ENCODE measurements at places on chromosomes 4 and X.

DNA sequence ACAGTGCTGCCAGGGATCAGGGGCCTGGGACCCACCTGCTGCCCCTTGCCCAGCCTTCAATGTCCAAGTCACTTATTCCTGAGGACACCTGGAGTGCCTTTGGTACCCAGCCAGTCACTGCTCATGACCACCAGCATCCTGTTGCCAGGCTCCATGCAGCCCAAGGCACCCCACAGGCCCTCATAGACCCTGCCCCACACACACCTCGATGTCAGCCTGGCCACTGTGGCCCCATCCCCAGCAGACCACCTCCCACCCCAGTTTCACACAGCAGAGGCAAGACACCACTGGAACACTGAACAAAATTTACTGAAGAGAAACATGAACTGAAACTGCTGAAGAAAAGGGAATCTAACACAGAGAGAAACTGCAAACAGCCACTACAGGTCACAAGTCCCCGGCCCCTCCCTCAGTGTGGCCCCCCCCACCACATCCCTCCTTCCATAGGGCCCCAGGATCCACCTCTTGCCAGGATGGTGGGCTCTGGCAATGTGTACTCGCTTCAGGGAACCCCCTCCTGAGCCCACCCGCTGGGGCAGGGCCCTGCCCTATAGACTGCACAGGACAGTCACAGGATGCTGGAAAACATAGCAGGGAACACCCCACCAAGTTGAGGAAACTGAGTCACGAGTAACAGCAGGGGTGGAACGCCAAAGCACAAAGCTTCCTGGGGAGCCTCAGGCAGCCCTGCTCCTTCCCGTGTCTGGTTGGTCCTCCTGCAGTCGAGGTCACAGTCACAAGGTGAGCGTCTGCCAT is 5.2 kb downstream of the PNMA5 start:
- no peak for DNase-seq

DNA sequence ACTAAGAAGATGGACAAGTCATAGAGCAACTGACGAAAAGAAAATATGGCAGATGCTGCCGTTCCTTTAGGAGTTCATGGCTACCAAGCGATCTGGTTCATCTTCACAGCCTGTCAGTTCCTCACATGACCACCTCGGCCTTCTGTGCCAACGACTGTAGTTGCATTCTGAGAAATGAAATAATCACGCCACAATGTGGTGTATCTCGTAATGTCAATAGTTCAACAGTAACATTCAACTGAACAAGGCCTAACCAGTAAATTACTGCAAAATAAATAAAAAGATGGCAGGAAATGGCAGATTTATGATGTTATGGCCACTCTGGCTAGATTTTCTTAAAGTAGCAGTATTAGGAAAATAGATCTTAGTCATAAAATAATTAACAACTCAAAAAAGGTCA is 4.4 kb downstream of the GPRIN3 start:
- DNase-seq = no peak

- peak; percentile 42 for DNase-seq
These were observed 8.7 kb downstream of the GUCY2F start for GRCh38 chrX:109472939-109473735.

DNA sequence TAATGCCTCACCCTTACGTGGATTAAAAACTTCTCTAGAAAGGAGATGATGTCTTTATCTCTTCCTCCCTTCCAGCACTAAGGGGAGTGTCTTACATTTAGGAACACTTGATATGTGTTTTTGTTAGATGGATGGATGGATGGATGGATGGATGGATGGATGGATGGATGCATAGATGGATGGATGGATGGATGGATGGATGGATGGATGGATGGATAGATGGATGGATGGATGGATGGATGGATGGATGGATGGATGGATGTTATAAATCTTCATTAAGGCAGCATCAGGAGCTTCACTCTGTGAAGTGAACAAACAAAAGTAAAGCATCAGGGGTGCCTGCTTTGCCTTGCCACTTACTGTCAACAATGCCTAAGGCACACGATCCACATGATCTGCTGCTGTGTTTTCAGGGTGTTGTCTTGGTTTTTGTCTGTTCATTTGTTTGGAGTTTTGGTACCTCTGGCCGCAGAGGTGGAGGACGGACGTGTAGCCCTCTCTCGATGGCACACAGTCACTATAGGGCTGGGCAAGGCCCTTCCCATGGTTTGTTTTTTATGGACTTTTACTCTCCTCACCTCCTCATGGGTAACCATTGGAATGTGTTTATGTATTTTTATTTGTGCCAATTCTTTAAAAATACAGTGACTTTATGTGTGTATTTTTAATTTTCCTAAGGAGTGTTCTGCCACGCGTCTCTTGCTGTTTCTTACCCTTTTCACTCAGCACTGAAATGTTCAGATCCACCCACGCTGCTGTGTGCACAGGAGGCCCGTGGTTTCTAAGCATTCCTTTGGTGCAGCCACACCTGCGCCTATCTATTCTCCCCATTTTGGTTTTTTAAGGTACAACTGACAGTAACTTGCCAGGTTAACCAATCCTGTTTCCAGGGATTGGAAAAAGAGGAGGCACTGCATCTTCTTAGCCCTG is 91.8 kb upstream of the ENPP6 start:
- DNase-seq = no peak

DNA sequence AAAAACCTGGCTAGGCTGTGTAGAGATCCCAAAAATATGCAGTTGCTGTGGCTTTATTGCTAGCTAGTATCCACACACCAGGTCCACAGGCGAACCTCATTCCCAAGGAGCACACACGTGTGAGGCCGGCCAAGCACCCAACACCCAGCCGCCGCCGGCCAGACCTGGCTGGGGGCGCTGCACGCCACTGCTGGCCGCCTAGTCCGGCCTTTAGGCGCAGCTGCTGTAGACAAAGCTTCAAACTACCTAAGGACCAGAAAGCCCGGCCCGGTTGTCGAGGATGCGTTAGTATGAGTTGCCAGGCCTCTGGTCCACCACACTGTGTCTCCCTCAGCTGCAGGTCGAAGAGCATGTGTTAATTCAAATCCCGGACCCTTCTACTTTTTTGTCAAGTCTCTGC is 3.1 kb downstream of the POU3F4 start:
- no peak for DNase-seq

DNA sequence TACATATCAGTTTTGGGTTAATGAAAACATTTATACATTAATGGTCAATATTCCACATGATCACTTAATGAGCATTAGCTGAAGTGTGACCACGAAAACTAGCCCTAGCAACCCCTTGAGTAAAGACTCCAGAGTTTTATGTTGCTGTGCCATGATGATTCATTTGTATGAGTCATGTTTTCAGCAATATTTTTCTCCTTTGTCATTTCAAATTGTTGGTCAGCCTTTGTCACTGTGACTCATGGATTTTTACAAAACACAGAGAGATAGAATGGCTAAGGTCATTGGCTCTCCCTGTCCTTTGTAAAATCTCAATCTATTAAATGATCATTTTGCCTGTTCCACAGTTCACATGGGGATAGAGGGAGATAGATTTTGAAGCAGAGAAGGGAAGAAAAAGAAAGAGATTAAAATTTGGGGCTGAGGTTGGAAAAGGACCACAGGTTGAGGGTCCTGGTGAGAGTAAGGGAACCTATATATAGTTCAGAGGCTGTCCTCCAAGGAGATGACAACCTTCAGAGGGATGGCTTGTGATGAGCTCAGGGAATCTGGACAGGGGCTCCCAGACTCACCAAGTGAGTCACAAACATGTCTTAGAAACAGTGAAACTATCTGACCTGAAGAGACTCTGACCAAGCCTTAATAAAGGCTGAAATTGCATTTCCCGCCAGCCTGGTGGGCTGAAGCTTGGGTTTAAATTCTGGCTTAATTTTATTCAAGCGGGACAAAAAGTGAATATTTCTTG is 25.6 kb downstream of the NR0B1 start:
- DNase-seq = no peak

- no peak for DNase-seq
These were observed 2.5 kb downstream of the CXCL1 start for GRCh38 chr4:73871511-73872310.

DNA sequence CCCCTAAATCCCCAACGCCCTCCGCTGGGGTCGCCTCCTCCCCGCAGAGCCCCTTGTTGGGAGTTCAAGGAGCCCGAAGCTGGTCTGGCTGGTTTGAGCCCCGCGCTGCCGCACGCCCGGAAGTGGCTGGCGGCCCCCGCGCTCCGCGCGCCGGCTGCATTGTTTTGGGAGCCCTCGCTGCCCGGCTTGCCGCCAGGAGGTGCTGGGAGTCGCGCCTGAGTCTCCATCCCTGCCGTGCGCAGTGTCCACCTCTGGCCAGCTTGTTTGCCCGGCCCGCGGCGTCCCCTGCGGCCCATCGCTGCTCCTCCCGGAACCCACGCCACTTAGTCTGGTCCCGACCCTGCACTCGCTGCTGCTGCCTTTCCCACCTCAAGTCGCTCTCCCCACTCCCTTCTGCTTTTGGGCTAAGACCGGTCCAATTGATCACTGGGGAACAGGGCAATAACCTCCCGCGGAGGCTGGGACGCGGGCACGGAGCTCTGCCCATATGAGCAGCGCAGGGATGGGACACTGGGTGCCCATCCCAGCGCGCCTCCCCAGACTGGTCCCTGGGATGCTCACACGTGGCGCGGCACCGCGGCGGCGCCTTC is 2.2 kb upstream of the SFRP2 start:
- DNase-seq = no peak

DNA sequence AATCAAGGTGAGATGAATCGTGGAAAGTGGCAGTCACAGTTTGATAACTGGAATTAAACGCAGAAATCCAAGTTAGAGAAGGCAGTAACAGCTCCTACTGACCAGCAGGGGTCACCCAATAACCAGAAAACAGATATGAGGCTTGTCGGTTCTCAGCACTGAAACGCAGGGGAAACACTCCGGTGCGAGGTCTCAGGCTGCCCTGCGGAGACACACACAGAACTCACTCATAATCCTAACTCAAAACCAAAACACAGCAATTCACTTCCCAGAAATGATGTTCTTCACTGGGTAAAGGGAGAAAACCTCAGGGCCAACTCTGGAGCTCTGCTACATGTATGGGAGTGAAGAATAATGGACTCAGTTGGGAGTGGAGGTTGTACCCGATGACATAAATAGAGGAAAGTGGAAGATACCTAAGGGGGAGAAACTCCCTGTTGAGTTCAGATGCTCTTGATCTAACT is 384.4 kb downstream of the RAPGEF2 start:
- peak; percentile 29 for DNase-seq

GRCh38 chrX:17817251-17817650 is 43.8 kb downstream of the RAI2 start:
- no peak for DNase-seq

DNA sequence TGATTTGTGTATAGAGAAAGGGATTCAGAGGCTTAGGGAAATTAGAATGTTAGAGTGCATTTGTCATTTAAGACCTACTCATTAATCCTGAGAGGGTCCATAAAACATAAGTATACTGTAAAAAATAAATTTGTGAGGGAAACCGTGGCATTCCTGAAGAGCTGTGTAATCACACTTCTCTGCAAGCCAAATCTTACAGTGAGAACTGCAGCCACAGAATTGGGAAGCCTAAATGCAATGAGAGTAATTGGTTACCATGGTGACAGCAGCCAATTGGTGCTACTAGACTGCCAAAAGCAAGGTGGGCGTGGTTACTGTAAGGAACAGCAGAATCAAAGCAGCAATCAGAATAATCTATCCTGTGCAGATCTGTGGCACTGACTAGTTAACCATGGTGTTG is 345.2 kb upstream of the GRID2 start:
- DNase-seq = no peak

- no peak for DNase-seq
These were observed 119.4 kb downstream of the GRIA3 start for GRCh38 chrX:123303429-123303828.

Data from DND-41 (cell line).